ENCODE measurements at places on chromosomes 2 and 18.
A peak's percentile ranks its signal among the peaks of the same experiment; 100 is the strongest.

DNA sequence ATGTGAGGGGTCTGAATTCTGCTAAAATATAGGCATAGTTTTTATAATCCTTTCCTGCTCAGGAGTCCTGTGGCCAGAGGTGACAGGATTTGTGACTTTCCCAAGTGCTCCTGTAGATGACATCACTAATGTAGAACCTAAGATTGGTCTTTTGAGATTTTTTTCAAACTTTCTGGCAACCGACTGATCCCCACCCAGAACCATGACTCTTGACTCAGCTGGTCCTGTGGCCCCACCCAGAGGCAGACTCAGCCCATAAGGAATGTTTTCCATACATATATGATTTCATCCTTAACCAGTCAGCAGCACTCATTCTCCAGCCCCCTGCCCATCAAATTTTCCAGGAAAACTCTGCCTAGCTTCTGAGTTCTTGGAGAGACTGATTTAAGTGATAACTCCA, 46.8 kb downstream of the COMMD1 start:
- DNase-seq, result no peak

- DNase-seq, result no peak
These were observed 1256.2 kb downstream of the CNTNAP5 start for GRCh38 chr2:125281242-125281641.

DNA sequence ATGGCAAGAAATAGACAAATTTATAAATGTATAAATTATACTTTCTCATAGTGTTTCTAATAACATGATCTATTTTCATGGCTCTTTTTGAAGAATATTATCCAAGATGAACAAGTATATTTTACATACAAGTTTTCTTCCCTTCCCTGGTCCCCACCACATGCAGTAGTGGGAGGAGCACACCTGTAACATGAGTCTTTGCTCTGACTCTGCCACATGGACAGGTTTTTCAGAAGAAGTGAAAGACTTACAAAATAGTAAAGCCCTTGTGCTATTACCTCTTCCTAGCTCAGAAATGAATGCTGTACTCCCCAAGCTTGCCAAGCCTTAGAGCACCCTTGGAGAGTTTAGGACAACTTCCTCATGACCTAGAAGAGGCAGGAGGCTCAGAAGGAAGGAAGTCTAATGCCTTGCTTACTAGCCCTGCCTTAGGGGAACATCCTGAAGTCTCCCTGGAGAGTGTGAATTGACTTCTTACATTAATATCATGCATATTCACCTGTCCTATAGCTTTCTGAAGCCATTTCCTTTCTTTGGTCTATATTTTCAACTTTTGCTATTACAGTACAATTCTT, 18.4 kb downstream of the MXD1 start:
- no peak for DNase-seq

DNA sequence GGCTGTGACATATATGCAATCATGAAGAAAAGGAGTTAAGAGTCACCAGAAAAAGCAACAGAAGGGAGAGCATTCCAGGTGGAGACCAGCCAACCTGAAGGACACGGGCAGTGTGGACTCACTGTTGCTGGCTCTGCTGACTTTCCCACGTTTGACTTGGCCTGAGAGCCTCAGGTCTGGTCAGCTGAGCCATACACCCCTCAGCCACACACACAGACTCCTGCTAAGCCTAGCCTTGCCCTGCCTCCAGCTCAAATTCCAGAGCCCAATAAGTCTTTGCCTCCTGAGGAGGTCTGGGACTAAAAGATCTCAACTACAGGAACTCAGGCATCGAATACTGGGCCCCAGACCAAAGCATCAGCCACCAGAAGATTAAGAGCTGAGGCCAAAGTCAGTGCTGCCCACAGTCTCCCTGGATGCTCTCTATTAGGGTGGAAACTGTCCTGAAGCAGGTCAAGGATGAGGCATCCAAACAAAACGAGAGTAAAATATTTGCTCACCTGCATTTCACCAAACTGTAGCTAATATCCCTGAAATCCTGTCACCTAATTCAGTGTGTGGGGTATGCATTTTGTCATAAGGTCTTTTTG, 23.3 kb downstream of the CACNB4 start:
- no peak for DNase-seq

DNA sequence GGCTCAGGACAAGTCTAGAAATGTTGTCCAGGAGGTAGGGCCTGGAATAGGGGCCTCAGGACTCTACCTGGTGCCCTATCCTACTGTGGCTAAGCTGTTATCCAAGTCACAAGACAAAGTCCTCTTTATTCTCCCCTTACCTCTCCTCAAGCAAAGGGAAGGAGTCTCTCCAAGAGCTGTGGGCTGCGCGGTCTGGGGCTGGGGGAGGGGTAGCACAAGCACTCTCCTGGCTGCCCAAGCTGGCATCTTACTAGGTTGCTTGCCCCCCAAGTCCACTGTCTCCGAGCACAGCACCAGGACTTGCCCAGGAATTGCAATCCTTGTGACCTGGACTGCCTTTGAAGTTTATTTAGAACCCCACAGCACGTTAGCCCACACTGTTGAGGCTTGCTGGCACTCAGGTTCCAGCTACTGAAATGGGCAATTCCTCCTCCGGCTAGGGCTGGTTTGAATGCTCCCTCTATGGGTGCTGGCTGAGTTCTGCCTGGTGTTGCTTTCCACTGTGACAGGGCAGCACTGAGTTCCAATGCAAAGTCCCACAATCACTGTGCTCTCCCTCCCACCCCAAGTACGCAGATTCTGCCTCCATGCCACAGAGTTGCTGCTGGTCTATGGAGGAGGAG, 18.5 kb downstream of the DHRS9 start:
- no peak for DNase-seq

- no peak for DNase-seq
These were observed 49.0 kb downstream of the SETBP1 start for GRCh38 chr18:44729631-44730101.

DNA sequence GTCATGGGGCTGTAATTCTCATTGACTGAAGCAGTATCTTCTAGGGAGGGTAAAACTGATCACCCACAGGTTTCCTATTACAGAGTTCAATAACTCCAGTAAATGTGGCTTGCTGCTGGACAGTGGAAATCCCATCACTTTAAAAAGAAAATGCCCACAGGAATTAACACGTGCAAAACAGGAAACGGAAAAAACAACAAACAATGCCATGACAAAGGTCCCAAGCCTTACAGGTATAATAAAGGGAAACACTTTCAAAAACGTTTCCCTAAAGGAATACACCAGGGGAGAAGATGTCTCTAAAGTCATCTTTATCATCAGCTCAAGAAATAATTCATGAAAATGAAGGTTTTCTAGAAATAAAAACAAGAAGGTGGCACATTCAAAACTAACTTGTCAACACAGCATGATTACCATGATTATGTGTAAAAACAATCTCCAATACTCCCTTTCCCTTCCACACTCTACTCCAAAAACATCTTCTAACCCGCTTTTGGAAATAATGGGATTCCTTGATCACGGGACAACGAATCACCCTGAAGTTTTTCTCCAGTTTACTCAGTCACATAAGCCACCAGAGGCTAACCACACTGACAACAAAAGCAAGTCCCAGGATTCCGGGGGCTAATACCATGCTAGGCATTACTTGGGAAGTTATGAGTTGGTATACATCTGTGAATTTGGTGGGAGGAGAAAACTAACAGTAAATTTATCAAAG, 167.9 kb downstream of the TCF4 start:
- DNase-seq, result no peak

DNA sequence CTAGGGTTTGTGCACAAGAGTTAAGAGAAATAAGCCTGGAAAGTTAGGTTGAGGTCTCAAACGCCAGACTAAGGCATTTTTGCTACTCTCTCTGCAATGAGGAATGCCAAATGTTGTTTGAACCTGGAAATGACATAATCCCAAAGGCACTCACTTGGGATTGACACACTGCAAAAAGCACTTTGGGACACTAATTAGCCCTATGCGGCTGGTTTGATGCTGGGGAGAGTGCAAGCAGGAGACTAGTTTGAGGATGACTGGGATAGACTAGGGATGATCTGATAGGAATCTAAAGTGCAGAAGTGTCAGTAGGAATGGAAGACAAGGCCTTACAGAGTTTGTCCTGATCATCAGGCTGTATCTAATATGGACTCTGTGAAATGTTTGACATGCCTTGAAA, 469.0 kb downstream of the SLC4A3 start:
- no peak for DNase-seq

DNA sequence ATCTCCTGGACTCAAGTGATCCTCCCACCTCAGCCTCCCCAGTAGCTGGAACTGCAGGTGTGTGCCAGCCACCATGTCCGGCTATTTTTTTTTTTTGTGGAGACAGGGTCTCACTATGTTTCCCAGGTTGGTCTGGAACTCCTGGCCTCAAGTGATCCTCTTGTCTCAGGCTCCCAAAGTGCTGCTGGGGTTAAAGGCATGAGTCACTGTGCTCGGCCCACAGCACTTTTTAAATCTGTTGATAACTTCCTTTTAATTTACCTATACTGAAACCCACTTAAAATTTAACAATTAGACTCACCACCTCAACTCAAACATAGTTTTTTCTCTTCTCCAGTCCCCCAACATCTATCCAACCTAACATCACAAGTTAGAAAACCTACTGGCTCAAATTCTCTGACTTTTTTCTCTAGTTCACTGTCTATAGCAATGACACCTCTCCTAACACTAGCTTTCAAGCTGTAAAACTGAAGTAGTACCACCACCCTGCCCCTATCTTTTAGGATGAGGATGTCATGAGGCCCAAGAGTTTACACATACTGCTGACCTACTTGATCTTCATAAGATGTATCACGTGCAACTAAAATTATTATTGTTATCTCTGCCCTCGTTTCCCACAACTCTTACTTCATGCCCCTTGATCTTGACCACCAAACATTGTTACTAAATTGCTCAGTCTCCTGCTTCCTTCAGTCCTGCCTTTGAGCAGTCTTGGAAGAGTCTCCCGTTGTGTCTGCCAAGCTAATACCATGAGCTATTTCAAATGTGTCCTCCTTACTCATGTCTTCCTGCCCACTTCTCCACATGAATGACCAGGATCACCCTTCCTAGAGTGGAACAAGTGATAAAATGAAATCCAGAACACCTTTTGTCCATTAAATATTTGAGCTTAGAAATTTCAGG, 142.3 kb upstream of the ZFP36L2 start:
- DNase-seq, result peak; percentile 76

GRCh38 chr2:18912225-18912888, 323.0 kb upstream of the NT5C1B start:
- DNase-seq, result no peak

- DNase-seq, result no peak
These were observed 259.8 kb upstream of the RASGRP3 start for GRCh38 chr2:33216508-33217182.

- no peak for DNase-seq
These were observed 50.8 kb downstream of the TWIST2 start for GRCh38 chr2:238898534-238899281.

DNA sequence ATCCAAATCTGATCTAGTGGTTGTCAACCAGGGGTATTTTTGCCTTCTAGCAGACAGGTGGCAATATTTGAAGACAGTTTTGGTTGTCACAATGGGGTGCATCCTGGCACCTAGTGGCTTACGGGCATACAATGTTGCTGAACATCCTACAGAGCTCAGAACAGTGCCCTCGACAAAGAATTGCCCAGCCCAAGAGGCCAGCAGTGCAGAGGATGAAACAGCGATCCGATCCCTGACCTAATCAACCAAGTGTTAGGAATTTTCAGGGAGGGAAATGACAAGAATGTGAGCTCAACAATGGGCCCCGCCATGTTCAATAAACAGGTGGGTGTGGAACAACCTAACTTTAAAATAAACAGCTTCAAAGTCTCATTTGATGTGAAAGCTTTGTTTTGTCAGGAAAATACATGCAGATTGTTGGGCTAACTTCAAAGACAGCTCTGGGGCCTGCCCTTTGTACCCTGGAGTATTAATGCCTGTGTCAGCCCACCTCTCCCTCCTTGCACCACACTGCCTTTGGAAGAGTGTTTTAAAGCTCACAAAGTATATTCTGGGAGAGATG, 22.5 kb upstream of the SCYGR5 start:
- DNase-seq, result no peak

DNA sequence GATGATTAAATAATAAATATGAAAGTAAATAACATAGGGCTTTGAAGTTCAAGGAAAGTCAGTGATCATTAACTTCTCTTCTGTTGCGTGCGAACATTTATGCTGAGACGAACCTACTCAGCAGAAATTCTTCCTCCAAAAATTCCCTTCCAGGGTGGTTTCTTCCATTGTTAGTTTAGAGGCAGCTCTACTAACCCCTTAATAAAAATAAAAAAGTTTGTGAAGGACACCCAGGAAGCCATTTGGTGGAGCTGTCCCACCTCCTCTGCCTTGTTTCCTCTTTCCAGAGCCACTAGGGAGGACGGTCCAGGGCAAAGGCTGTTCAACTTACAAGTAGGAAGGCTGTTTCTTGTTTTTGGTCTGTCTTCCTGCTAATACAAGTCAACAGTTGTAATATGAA, 2.1 kb upstream of the SMAD2 start:
- no peak for DNase-seq

DNA sequence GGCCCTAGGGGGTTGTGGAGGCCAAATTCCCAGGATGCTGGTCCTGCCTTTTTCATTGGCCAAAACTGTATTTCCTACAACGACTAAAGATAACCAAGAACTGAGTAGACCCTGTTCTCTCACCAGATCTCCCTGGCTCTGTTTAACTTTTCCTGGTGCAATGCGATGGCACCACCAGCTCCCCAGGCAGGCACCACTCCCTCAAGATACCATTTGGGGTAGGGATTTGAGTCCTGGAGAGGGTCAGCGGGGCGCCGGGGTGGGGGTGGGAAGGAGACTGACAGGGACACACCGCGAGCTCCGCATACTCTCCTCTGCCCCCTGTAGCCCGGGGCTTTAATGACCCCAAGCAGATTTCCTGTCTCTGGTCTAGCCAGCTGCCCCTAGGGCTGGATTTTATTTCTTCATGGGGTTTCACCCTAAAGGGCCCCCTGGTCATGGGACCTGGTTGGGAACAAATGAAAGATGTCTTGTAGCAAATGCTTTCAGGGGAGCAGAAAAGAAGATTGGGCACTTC, 7.3 kb downstream of the SIX2 start:
- DNase-seq, result no peak

DNA sequence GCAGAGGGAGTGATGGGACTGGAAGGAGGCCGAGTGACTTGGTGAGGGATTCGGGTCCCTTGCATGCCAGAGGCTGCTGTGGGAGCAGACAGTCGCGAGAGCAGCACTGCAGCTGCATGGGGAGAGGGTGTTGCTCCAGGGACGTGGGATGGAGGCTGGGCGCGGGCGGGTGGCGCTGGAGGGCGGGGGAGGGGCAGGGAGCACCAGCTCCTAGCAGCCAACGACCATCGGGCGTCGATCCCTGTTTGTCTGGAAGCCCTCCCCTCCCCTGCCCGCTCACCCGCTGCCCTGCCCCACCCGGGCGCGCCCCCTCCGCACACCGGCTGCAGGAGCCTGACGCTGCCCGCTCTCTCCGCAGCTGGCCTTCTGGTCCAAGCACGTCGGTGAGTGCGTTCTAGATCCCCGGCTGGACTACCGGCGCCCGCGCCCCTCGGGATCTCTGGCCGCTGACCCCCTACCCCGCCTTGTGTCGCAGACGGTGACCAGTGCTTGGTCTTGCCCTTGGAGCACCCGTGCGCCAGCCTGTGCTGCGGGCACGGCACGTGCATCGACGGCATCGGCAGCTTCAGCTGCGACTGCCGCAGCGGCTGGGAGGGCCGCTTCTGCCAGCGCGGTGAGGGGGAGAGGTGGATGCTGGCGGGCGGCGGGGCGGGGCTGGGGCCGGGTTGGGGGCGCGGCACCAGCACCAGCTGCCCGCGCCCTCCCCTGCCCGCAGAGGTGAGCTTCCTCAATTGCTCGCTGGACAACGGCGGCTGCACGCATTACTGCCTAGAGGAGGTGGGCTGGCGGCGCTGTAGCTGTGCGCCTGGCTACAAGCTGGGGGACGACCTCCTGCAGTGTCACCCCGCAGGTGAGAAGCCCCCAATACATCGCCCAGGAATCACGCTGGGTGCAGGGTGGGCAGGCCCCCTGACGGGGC, 4.6 kb downstream of the PROC start:
- DNase-seq, result no peak
